ENCODE measurements at places on chromosomes 5 and 9. TPM values are rescaled to one million over a fixed set of nuclear protein-coding genes. Genes with fewer than 3 reads are reported as not detected.

GRCh38 chr5:85388770-85389169 lies 1004.1 kb upstream of the EDIL3 start:
- DNase-seq = no peak

Gene INSYN2B
- total RNA-seq = 3.6 TPM

DNA sequence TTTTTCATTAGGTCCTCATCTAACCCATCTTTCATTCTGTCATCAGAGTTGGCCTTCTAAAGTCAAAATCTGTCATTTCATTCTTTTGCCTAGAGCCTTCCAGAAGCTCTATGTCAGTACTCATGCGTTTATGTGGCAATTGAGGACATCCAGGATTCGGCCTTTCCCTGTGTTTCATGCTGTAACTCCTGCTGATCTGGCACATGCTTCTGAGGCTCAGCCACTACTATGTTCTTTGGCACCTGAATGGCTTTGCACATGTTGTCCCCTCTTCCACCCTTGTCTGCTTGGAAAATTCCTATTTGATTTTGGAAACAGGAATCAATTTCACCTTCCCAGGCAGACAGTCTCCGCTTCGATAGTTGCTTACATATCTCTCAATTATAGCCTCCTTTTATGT lies 84.9 kb downstream of the GDNF start:
- no peak for DNase-seq

DNA sequence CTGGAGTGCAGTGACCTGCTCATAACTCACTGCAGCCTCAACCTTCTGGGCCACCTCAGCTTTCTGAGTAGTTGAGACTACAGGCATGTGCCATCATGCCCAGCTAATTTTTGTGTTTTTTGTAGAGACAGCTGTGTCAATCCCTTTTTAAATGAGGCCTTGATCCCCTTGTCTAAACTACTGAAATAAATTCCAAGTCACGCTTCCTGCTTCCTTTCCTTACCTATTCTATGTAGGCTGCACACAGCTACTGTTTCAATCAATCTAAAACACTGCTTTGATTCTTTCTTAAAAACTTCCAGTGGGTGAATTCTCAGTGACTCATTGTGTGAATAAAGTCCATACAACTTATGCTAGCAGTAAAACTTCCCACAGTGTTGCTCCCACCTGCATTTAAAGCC lies 2.9 kb upstream of the C7 start:
- DNase-seq = peak; percentile 17

DNA sequence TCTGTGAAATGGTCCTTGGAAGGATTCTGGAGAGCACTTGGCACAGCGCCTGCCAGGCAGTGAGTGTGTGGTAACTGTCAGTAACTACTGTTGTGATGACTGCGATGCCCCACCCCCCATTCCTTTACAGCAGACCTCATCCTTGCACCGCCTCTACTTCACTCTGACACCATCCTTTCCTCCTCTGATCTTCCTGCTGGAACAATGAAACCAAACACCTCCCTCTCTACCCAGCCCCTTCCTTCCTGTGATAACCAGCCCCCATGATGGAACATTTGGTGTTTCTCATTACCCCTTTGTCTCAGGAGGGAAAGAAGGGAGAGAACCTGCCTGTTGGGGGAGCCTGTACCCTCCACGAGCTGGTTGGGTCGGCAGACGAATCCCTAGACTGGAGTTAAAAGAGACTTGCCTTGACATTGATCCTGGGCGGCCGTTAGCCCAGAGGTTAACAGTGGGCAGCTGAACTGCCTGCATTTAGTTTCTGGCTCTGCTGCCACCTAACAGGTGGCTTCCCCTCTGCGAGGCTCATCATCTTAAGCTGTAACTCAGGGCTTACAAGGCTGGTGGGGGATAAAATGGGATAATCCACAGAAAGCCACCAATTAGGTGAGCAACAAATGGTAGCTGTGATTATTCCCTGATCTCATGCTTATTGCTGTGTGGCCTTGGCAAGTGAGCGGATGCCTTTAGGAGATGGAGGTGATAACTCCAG lies 34.2 kb upstream of the GRPEL2 start:
- DNase-seq = peak; percentile 67

Measured in fibroblast of lung (primary cell).